Urinary bladder (tissue), 4 donors: ENCODE measurements at places on chromosomes 4 and X. TPM values are rescaled to one million over a fixed set of nuclear protein-coding genes. Genes with fewer than 3 reads are reported as not detected.

Gene SAT1
- 130 TPM for total RNA-seq

Gene TIGD4
- total RNA-seq, result 2.9 TPM

Gene GPR34
- 27.5 TPM for total RNA-seq

Gene NPY5R
- total RNA-seq, result 0.53 TPM

Gene FAM47C
- total RNA-seq, result not detected

Gene PGAM4
- not detected for total RNA-seq

Gene RAB33A
- 2.5 TPM for total RNA-seq

Gene ENPP6
- 1.9 TPM for total RNA-seq

Gene NCAPG
- 30.4 TPM for total RNA-seq

Gene AFM
- not detected for total RNA-seq

Gene HTN3
- not detected for total RNA-seq

Gene PRPS1
- 22.9 TPM for total RNA-seq

Gene NPY1R
- 5.1 TPM for total RNA-seq

Gene MAGEC1
- total RNA-seq, result not detected

Gene NHS
- total RNA-seq, result 7.8 TPM

Gene RHOXF1
- total RNA-seq, result not detected

Gene FATE1
- not detected for total RNA-seq

Gene MXRA5
- 100 TPM for total RNA-seq

Gene TMSB15B
- total RNA-seq, result 18.6 TPM

Gene AWAT2
- not detected for total RNA-seq

Gene TMEM35A
- 8.0 TPM for total RNA-seq

Gene C1QTNF7
- 48.2 TPM for total RNA-seq

Gene ZNF630
- total RNA-seq, result 9.5 TPM

Gene CORIN
- total RNA-seq, result 20.9 TPM

Gene UGT2B15
- 0.26 TPM for total RNA-seq

Gene GRIA3
- 6.0 TPM for total RNA-seq

Gene SFRP2
- total RNA-seq, result 119 TPM

Gene CXorf51B
- total RNA-seq, result not detected

Gene RTL5
- total RNA-seq, result 4.8 TPM

Gene EGF
- 3.0 TPM for total RNA-seq

Gene SHROOM3
- total RNA-seq, result 11.7 TPM

Gene BRS3
- not detected for total RNA-seq

Gene CFI
- 52.0 TPM for total RNA-seq

Gene NPNT
- total RNA-seq, result 50.6 TPM

Gene CXCL3
- not detected for total RNA-seq

Gene ZCCHC12
- total RNA-seq, result 1.9 TPM

Gene SERTM2
- 0.37 TPM for total RNA-seq

Gene NMU
- 0.79 TPM for total RNA-seq

Gene ARHGEF38
- 0.69 TPM for total RNA-seq

Gene PRMT9
- 25.4 TPM for total RNA-seq

Gene S100G
- not detected for total RNA-seq

Gene GBA3
- not detected for total RNA-seq
